ENCODE measurements at places on chromosomes 2 and 18.

DNA sequence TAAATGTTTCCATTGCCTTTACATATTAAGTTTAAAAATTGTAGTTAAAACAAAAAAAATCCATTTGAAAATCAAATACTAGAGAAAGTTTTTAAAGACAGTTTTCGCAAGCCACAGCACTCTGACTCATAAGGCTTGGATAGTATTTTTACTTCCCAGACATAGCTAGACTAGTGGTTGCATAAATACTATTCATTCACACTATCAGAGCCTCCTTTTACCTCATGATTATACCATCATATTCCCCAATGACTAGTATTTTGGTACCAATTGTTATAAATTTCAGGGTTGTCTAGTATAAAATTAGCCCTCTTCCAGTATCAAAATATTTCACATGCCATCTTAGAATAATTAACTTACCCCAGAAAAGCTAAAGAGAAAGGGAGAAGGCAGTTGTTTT, 393.5 kb downstream of the ERBB4 start:
- no peak for DNase-seq

GRCh38 chr2:96207073-96207773, 1.4 kb downstream of the STARD7 start:
- no peak for DNase-seq

GRCh38 chr2:183614799-183615435, 490.7 kb downstream of the NUP35 start:
- DNase-seq: no peak

GRCh38 chr2:57809230-57809629, 237.4 kb upstream of the VRK2 start:
- no peak for DNase-seq

DNA sequence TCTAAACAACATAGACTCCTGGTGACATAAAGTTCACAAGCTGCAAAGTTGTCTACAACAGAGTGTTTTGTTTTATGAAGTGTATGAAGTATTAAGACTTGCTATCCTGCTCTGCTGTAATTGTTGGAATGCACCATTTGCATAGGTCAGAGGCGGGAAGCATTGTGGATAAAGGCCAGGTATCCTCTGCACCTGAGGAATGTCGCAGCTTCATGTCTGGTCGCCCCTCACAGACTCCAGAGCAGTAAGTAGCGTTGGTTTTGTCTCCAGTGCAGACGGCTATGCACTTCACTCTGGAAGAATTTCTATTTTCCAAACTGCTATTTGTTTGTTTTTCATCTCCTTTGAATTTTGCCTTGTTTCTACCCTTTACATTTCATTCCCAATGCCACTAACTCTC, 63.1 kb downstream of the UNC80 start:
- DNase-seq: no peak

DNA sequence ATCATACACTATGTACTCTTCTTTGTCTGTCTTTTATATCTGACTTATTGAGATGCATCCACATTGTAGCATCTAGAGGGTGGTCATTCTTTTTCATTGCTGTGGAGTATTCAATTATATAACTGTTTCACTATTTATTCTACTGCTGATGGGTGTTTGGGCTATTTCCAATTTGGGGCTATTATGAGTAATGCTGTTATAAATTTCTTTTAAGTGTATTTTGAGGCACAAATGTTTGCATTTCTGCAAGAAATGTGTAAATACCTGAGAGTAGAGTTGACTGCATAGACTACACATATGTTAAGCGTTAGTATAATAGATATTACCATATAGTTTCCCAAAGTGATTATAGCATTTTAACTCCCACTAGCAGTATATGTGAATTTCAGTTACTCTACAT, 26.9 kb upstream of the PPP1R1C start:
- DNase-seq: no peak

DNA sequence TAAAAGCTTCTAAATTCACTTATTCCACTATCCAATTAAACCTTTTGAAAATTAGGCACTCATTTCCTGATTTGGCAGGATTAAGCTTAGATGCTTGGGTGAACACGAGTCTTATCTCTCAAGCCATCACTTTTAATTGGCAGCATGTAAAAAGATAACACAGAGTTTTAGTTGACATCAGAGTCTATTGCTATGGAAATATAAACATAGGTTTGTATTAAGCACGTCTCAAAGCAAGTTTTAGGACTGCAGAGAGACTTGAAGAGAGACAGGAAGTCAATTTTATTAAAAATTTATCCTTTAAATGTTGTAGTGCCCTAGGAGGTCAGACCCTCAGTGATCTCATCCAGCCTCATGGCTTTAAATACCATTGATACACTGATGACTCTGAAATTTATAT, 5.6 kb downstream of the RBKS start:
- no peak for DNase-seq

DNA sequence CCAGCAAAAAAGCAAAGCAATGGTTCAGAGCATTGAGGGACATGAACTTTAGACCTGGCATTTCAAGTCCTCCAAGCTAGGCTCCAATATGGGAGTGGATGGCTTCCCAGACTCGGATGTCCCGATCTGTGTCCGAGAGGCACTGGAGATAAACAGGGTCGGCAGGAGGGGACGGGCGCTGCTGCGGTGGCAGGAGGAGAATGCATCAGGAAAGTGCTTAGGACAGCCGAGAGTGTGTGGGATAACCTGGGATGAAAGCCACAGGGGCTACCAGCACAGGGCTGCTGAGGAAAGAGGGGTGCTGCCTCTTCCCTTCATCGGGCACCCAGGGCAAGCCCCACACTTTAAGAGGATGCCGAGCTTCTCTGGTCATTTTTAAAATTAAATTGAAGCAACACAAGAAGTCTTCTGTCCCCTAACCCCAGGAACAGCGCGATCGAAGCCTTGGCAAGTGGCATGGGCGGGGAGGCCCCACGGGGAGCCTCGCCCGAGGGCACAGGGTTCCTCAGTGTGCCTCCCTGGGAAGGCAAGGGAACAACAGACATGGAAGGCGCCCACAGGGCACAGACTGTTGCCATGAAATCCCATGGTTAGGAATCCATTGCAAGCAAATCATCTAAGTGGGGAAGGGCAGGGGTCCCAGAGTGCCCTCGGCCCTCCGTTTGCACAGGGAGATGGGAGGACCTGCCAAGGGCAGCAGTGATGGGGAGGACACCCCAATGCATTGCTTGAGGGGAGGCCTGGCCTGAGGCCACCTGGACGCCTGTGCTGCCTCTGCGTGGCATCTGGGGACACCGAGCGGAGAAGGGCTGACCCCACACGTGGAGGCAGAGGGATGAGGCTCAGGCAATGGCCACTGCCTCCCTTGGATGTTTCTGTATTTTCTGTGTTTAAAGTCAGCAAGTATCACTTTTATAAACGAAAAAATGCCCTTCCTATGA, 78.5 kb upstream of the GPC1 start:
- no peak for DNase-seq

GRCh38 chr2:203637471-203638167, 68.8 kb upstream of the CD28 start:
- DNase-seq: no peak

DNA sequence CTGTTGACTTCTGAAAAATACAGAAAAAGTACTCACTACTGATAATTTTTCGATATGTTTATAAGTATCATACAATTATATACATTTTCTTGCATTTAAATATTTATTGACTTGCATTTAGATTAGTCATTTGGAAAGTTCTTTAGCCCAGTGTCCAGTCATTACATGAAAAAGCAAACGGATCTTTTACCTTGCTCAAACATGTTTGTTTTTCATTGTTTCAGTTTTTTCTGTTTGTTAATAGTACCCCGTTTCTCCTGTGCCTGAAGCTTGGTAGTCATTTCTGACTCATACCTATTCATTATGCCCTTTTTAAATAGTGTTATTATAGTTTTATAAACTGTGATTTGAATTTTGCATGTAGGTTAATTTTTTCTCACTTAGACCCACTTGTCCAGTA, 28.1 kb downstream of the CEP192 start:
- DNase-seq: no peak

GRCh38 chr2:162746310-162746709, 92.3 kb downstream of the KCNH7 start:
- DNase-seq: no peak
